ENCODE measurements at places on chromosomes 1 and 21.

- DNase-seq, result no peak
Measured at GRCh38 chr1:230117694-230118093, 50.7 kb downstream of the GALNT2 start.

DNA sequence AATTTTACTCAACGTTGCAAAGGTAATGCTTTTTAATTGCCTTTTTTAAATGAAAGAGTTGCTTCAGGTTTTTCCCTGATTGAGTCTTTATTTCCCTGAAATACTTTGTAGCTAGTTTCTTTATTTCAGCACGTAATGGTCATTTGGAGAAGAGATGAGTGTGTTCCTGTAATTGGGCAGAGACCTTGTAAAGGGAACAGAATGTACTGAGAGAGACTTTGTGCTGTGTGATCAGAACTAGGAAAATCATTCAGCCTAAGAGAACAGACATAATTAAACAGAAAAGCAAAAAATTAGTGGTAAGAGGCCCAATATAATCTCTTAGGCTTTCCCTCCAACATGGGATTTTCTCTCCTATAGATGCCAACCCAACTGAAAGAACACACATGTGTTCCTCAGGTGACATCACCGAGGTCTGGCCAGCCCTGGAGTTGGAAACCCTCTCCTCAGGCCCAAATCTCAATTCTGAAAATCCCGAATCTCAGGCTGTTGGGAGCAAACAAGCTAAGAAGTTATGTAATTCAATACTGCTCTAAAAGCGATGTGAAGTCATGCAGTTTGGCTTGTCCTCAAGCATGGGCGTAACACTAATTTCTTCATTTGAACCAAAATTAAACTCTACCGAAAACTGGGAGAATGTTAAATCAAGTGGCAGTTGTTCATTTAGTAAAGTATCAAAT lies 102.0 kb downstream of the TGFB2 start:
- DNase-seq, result no peak

DNA sequence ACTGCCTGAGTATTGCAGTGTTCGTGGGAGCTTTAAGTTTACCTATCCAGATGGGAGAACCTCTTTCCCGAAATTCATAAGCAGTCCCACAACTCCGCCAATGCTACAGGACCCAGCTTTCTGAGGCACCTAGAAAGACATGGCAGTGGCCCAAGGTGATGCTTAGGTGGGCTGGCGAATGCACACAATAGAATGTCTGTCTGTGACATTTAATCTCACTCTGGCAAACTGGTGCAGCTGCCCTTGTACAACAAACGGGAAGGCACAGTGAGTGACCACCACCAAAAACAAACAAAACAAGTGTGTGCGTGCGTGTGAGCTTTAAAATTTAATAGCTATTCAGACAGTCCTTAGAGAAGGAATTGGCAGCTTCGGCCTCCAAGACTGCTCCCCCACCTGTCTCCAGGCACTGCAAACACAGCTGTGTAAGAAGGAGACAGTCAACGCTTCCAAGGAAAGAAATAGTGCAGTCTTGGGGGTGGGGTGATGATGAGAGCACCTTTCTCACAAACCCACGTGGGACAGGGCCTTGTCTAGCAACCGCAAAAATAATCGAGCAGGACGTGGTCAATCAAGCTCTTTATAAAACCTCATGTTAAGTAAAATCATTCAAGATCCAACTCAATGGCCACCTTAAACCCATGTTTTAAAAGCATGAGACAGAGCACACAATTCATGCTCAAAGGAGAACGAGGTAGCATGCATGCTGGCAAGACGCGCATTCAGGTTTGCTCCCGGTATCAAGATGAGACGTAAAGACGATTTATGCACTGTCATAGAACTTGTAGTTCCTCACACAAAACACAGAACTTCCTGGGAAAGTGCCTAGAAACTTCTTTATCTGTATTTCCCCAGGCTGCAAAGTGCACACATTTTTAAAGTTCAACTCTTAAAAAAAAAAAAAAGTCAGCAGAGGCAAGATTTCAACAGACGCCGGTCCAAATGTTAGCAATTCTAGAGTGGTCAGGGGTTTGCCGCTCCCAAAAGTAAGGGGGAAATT lies 84.1 kb downstream of the TM2D1 start:
- no peak for DNase-seq

DNA sequence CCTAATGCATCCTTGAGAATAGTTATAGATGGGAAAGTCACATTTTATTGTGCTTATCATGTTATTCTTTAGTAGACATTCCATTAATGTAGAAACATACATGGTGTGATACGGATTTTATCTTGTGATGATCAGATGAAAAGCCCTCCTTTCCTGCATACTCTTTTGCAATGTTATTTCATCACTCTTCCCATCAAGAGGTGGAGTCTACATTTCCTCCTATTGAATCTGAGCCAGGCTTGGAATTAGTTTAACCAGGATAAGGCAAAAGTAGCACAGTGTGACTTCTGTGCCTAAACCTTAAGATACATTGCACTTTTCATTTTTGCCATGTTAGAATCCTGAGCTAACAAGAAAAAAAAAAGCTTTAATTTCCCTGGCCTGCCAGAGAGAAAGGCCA lies 393.7 kb upstream of the ST6GALNAC5 start:
- no peak for DNase-seq

GRCh38 chr1:36773827-36774541 lies 260.3 kb downstream of the GRIK3 start:
- no peak for DNase-seq

DNA sequence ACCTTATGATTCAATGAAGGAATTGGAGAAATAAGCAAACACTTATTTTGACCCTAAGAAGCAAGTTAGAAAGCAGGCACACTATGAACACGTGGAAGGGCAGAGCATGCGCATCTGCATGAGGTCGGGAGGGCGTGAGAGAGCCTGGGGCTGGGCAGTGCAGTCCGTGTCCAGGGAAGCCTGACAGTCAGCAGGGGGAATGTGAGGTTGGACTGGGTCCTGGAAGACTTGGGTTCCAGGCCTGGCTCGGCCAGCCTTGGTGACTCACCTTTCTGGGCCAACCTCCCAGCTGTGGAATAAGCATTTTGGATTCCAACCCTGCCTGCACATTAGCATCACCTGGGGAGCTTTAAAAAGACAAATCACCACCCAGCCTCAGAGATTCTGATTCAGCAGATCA lies 26.6 kb upstream of the LMX1A start:
- DNase-seq, result no peak

GRCh38 chr1:88648706-88649105 lies 35.4 kb upstream of the PKN2 start:
- DNase-seq, result no peak

- no peak for DNase-seq
Measured at GRCh38 chr1:116508984-116509980, 61.5 kb downstream of the CD58 start.

DNA sequence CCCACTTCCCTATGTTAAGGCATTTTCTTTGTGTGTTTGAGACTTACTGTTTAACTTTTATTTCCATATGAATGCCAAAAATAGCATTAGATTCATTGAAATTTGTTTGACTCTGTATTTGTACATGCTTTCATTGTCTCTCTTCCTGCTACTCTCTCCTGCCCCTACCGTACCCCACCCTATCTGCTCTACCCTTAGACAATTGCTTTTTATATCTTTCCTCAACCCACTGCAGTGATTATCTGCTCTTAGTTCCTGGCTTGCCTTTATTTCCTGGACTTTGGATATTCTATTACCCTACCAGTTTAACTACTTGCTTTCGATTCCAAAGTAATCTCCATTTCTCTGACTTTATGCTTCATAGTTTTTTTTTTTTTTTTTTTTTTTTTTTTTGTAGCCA lies 10.5 kb downstream of the RAVER2 start:
- DNase-seq, result no peak

GRCh38 chr1:109299558-109300343 lies 7.1 kb downstream of the MYBPHL start:
- no peak for DNase-seq

- no peak for DNase-seq
Measured at GRCh38 chr1:110302836-110303235, 36.3 kb upstream of the RBM15 start.

- DNase-seq, result no peak
Measured at GRCh38 chr1:151832318-151832980, 847 bp upstream of the RORC start.

DNA sequence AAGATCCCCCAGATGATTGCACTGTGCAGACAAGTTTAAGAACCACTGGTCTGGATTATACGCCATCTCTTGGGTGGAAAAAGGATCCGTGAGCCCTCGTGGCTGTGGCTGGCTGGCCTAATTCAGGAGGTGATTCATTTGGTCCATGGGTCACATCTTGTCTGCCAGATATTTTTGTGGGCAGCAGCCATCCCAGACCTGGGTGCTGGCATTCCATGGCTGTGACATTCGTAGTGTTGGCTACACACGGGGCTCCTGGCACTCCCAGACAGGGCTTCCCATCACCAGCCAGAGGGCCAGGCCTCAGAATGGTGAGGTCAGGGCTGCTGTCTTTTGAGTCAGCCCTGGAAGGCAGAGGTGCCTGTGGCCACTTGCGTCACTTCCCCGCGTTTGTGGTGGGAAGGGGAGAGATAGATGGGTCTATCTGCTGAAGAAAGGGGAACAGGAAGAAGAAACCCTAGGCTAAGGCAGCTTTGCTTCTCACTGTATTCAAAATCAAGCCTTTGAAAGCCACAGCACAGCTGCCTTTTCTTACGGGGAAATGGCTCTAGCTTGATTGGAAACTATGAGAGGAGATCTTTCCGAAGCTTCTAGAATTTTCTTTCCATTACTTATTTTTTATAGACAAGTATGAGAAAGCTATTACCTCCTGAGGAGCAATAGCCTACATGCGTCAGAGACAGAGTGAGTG lies 32.4 kb downstream of the EIF2D start:
- peak; percentile 92 for DNase-seq

GRCh38 chr1:167983797-167984420 lies 47.0 kb upstream of the MPC2 start:
- no peak for DNase-seq

DNA sequence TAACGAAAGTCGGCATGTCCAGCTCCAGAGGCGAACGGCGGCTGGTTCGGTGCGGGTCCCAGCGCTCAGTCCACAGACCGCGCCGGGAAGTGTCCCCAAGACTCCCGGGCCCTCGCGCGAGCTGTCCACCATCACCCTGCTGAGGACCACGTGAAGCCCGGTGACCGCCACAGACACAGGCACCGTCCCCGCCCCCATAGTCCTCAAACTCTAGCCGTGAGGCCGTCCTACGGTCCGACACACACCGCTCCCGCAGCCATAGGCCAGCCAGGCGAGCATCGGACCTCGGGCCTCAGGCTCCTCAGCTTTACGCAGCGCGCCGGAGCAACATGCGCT lies 535 bp downstream of the SETD4 start:
- DNase-seq, result no peak

- DNase-seq, result no peak
Measured at GRCh38 chr1:59446257-59446901, 149.5 kb downstream of the FGGY start.

DNA sequence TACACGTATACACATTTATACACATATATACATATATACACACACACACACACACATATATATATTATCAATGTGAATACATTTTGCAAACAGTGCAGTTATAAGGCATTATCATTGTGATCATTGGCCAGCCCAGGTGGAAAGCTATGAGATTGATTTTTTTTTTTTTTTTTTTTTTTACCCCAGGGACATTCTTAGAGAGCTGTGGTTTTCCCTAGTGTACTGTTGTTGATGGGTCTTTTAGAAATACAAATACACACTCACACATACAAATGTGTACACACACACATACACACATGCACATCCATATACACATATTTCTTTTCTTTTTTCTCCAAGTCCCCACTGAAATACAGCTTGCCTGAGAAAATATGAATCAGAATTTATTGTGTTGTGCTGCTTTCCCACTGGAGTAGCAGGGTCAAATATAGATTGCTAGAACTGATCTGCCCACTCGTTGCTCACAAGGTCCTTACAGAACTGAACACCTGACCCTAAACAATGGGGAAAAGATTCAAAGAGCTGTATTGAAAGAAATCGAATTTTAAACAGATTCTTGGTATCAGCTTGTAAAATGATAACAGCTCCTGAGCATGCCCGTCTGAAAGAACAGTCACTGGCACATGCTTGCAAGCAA lies 325.6 kb downstream of the OMA1 start:
- no peak for DNase-seq

- DNase-seq, result no peak
Measured at GRCh38 chr1:38203441-38203840, 156.8 kb upstream of the POU3F1 start.

DNA sequence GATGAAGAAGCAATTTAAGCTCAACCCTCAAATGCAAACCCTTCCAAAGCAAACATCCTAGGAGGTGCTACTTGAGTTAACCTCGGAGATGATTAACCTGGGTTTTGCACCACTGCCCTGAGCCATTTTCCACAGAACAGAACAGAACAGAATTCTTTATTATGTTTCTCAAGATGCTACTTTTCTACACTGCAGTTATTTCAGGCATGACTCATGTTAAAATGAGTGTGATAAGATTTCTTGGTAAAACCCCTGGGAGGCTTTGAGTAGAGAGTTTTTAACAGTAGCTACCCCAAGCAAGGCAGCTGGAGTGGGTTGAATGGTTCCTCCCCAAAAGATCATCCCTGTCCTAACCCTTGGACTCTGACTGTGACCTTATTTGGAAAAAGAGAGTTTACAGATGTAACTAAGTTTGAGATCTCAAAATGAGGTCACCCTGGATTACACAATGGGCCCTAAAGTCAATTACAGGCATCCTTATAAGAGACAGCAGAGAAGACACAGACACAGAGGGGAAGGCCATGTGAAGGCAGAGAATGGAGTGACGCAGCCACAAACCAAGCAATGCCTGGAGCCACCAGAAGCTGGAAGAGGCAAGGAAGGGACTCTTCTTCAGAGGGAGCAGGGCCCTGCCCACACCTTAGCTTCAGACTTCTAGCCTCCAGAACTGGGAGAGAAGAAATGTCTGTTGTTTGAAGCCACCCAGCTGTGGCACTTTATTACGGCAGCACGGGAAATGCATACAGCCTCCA lies 153.4 kb downstream of the ETS2 start:
- DNase-seq, result no peak

DNA sequence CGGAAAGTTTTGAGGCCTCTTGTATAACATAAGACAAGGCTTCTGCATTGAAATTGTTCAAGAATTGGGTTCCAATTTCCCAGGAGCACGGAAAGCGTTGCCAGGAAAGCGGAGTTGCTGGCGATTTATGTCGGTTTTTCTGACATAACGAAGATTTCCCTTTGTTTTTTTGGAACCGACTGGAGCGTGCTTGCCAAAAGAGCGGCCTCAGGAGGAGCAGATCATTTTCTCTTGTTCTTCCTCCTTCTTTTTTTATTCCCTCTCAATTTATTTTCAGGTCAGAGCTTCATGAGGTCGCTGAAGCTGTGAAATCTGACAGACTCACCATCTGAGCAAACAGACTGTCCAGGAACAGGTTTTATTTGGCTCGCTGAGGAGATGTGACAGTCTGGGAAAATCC lies 275.5 kb downstream of the CAMTA1 start:
- DNase-seq, result no peak

GRCh38 chr1:41455479-41456332 lies 28.8 kb downstream of the EDN2 start:
- no peak for DNase-seq

DNA sequence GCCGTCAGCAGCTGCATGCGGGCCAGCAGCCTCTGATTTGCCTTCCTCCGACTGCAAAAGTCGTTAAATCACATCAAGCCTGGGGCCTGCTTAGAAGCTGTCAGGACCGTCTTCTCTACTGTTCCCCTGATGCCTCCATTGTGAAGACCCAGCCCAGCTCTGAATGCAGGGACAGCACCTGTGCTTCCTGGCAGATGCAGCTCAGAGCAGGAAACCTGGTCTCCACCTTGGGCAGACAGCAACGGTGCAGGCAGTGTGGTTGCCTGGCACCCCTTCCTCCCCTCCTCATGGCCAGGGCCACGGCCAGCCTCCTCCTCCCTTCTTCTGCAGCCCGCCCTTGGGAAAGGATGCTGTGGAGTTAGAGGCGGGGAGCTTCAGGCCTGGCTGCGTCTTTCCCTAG lies 92.3 kb upstream of the COL6A1 start:
- DNase-seq, result no peak

GRCh38 chr1:218462587-218462986 lies 117.5 kb downstream of the TGFB2 start:
- no peak for DNase-seq

All from activated CD8-positive, alpha-beta memory T cell treated with anti-CD3 and anti-CD28 coated beads for 24 hours (primary cell).